ENCODE measurements at places on chromosomes 6 and 20. TPM values are rescaled to one million over a fixed set of nuclear protein-coding genes. Genes with fewer than 3 reads are reported as not detected.

Gene ID4
- 4.9 TPM for polyA plus RNA-seq

Gene CDC25B
- 41.5 TPM for polyA plus RNA-seq

Gene ARFGEF3
- not detected for polyA plus RNA-seq

Gene BCAS1
- polyA plus RNA-seq: not detected

Gene GSTA1
- not detected for polyA plus RNA-seq

Gene RIMS1
- polyA plus RNA-seq: 0.20 TPM

Gene PLG
- not detected for polyA plus RNA-seq

Gene KHDC1L
- 0.16 TPM for polyA plus RNA-seq

Gene RIMS4
- 0.44 TPM for polyA plus RNA-seq

DNA sequence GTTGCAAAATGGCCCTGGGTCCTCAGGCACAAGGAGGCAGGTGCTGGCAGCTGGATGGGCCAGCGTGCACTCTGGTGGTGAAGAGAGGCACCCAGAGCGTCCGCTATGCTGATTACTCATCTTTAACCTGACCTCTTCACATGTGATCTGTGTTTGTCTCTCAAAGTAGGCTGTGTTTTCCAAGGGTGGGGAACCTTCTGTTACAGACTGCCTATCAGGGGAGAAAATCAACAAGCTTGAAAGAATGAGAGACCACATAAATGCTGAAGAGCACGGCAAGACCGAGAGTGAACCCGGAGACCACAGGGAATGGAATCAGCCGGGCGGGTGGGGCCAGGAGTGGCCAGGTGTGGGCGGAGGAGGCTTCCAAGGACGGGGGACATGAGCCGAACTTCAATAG is 16.2 kb downstream of the BNIP5 start:
- no peak for DNase-seq

- no peak for DNase-seq
Observed at GRCh38 chr6:55756531-55757031, 118.8 kb downstream of the BMP5 start.

DNA sequence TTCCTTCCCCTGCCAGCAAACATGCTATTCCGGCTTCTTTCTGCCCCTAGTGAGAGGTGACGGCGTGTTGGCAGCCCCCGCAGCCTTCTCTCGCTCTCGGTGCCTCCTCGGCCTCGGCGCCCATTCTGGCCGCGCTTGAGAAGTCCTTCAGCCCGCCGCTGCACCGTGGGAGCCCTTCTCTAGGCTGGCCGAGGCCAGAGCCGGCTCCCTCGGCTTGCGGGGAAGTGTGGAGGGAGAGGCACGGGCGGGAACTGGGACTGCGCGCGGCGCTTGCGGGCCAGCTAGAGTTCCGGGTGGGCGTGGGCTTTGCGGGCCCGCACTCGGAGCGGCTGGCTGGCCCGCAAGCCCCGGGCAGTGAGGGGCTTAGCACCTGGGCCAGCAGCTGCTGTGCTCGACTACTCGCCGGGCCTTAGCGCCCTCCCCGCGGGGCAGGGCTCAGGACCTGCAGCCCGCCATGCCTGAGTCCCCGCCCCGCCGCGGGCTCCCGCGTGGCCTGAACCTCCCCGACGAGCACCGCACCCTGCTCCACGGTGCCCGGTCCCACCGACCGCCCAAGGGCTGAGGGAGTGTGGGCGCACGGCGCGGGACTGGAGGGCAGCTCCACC is 20.0 kb upstream of the PXDC1 start:
- no peak for DNase-seq

- no peak for DNase-seq
Observed at GRCh38 chr6:158962371-158962770, 37.6 kb downstream of the RSPH3 start.

DNA sequence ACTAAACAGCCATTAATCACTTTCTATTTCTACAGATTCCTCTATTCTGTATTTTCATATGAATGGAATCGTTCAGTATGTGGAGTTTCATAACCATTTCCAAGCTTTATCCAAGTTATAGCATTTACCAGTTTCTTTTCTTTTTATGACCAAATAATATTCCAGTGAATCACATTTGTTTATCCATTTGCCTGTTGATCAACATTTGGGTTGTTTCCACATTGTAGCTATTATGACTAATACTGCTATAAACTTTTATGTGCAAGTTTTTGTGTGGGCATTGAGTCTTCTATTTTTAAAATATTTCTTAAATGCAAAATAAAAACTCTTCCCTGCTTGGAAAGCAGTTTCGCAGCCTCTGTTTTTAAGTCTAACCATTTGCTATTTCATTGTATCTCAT is 336.4 kb upstream of the OPRM1 start:
- no peak for DNase-seq

DNA sequence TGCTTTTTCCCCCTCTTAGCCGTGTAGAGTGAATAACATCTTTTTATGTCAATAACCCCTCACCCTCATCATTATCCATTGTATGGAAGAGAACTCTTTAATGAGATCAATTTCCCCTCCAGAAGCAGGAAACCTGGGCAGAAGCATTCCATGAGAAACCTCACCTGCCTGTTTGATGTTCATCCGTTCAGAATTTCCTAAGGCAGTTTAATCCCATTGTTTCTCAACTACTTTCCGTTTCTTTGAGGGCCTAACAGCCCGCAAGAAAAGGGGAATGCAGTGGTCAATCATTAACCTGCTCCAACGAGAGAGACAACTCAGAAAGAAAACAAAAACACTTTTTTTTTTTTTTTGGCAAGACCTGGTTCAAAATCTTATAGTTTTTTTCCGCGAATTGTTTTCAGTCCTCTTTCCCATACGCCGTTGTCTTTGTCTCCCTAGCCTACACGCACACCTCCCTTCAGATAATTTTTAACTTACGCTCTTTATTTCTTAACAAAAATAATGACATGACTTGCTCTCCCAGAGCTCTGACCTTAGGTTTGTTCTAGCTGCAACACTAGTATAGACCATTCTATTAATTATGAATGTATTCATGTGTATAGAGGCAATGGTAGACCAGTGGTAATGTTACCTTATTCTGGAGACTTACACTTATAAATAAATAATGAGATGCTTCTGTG is 25.6 kb upstream of the ID4 start:
- DNase-seq: no peak

DNA sequence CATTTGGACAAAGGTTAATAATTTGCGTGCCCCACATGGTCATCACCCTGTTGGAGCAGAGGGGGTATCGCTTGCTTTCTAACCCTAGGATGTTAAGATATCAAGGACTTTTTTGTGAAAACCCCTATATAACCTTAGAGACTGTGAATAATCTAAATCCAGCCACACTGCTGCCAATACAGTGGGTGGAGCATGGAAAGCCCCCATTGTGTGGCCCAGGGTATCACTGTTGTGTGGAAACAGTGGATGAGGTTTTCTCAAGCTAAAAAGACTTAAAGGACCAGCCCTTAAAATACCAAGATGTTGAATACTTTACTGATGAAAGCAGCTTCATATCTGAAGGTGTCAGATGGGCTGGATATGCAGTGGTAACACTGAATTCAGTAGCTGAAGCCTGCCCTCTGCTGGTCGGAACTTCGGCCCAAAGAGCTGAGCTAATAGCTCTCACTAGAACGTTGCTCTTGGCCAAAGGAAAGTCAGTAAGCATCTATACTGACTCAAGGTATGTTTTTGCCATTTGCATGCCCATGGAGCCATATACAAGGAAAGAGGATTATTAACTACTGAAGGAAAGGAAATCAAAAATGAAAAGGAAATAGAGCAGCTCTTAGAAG is 695.2 kb downstream of the PHF3 start:
- no peak for DNase-seq

DNA sequence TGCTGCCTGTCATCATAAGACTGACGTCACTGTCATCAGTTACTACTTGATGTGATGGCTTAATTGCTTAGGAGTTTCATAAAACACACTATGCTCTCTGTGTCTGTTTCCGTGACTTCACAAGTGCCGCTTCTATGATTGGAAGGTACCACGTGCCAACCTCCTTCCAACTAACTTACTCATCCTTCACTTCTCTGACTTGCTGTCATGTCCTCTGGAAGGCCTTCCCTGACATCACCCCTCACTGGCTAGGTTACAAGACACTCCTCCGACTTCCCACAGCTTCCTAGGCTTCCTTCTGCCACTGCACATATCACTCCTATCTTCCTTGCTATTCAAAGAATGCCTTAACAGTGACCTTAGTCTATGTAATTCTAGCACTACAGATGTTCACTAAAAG is 20.4 kb downstream of the SERINC3 start:
- DNase-seq: no peak

GRCh38 chr6:13071550-13072345 is 256.6 kb downstream of the TBC1D7 start:
- no peak for DNase-seq

GRCh38 chr6:23111984-23112383 is 542.6 kb downstream of the HDGFL1 start:
- DNase-seq: no peak

- no peak for DNase-seq
Observed at GRCh38 chr20:56200456-56200855, 48.1 kb upstream of the MC3R start.

DNA sequence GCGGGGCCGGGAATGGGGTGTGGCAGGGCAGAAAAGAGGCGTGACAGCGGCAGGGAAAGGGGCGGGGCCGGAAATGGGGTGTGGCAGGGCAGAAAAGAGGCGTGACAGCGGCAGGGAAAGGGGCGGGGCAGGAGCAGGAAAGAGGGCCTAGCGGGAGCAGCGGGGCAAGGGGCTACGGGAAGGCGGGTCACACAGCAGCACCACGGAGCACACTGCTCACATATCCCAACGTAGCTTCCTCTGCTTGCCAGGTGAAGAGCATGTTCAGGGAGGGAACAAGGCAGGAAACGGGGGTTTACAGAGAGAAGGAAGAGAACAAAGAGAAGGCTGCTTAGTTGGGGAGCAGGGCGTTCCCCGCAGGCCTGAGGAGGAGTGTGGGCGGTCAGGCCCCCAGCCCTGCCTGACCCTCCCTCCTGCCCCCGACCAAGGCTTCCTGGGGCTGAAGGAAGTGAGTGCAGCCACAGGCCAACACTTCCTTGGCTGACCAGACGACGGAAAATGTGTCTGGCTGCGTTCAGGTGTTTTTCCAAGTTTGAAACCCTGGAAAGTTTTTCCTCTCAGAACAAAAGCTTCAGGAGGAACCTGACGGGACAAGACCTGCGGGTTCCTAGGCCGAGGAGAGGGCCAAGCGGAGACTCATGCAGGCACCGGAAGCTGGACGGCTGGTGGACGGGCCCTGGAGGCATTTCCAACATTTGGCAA is 13.8 kb downstream of the UCKL1 start:
- DNase-seq: no peak

DNA sequence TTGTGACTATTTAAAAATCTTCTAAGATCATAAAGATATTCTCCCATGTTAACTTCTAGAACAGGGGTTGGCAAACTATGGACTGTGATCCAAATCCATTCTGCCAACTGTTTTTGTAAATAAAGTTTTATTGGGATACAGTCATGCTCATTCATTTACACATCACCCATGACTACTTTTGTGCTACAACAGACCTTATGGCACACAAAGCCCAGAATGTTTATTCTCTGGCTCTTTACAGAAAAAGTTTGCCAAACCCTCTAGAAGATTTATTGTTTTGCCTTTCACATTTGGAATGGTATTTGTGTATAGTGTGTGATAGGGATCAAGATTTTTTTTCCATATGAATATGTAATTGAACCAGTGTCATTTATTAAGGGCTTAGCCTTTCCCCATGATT is 341.7 kb downstream of the CD83 start:
- no peak for DNase-seq

- no peak for DNase-seq
Observed at GRCh38 chr6:118945217-118945616, 10.3 kb upstream of the MCM9 start.

- no peak for DNase-seq
Observed at GRCh38 chr6:18203786-18204185, 48.6 kb downstream of the KDM1B start.

- no peak for DNase-seq
Observed at GRCh38 chr20:36466089-36466488, 75.2 kb upstream of the MYL9 start.

GRCh38 chr6:126148853-126149252 is 162.5 kb downstream of the TRMT11 start:
- DNase-seq: no peak

GRCh38 chr6:52152711-52153160 is 33.4 kb upstream of the IL17A start:
- DNase-seq: peak; percentile 12

GRCh38 chr6:112038756-112039430 is 15.0 kb upstream of the CCN6 start:
- no peak for DNase-seq

- no peak for DNase-seq
Observed at GRCh38 chr6:88823998-88824397, 139.4 kb downstream of the RNGTT start.

DNA sequence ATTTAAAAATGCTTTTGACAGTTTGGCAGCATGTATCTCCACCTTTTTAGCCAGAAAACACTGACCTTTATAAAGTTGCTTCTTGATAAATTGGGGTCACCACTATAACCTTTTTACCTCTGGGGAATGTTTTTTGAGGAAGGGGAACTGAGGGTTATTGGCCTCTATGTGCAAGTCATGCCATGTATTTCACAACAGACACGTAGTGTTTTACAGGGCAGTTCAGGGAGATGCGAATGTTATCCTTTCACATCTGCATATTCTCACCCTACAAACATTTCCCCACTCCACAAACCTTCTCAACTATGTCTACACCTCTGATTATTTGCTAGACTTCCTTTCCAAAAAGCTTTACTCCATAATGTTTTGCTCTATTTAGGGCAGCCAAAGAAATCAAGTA is 17.0 kb upstream of the SLA2 start:
- DNase-seq: no peak

DNA sequence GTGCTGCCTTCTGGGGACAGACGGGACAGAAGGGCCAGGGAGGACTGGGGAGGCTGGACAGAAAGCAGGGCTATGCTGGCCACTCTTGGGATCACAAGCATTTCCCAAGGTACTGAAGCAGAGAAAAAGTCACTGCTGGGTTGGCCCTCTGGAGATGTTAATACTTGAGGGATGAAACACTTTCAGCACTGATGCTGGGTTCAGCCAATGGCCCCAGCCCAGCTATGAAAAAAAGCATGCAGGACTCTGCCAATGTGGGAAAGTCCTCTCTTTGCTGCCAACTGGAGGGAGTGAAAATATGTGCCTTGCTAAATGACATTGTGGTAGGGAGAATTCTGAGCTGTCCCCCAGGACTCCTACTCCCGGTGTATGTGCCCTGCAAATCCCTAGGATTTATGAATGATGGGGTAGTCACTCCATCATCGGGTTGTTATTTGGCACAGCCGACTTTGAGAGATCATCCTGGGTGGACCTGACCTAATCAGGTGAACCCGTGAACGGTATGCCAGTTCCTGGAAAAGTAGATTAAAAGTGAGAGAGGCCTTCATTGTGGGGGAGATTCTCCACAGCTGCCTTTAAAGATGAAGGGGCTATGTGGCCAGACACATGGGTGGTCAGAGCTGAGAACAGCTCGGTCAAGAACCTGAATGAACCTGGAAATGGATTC is 119.9 kb upstream of the TRAF3IP2 start:
- DNase-seq: no peak

DNA sequence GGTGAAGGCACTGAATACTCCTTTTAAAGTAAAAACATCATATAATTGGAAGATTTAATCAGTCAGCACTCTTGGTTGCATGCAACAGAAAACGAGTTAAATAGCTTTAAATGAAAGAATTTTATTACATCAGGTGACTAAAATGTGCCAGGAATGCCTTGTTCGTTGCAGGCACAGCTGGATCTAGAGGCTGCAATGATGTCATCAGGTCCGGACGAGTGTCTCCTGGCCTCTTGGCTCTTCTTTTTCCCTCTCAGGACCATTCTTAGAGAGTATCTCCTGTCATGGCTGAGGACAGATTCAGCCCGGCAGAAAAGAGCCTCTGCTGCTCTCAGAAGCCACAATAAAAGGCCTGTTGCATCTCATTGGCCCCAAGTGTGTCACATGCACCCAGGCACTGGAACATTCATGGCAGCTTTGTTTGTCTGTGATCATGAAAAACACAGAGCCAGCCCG is 510.7 kb upstream of the SULF2 start:
- DNase-seq: no peak

GRCh38 chr6:22444330-22444729 is 125.0 kb upstream of the HDGFL1 start:
- DNase-seq: no peak

Data from SK-N-SH (cell line).